ENCODE measurements at places on chromosomes 7 and 10.

DNA sequence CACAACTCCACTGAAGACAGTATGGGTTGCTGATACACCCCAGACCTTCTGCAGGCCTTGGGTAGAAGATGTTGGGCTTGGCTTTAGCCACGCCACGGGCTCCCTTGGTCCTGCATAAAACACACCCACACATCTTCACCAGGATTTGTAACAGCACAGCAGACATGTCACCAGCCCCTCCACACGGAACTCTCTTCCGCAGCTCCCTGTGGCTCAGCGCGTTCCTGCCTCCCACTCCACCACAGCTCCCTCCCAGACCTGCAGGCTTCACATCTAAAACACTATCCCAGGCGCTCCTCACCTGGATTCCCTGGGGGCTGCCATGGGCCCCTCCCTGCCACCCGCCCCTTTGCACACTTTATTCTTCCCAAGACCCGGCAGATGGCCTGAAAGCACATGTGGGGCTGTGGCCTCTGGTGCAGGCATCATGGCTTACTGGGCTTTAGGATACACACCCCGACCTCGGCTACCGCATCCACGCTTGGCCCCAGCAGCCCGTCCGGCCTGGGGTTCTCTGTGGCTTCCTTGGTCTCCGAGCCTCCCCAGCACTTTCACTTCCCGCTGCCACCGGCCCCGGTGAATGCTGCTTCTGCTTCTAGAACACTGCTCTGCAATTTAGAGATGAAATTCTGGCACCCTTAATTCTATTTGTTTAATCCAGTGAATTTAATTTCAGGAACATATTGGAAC lies 432.9 kb downstream of the DNAJB6 start:
- no peak for DNase-seq

GRCh38 chr10:11430421-11431215 lies 180.8 kb downstream of the USP6NL start:
- DNase-seq = no peak

DNA sequence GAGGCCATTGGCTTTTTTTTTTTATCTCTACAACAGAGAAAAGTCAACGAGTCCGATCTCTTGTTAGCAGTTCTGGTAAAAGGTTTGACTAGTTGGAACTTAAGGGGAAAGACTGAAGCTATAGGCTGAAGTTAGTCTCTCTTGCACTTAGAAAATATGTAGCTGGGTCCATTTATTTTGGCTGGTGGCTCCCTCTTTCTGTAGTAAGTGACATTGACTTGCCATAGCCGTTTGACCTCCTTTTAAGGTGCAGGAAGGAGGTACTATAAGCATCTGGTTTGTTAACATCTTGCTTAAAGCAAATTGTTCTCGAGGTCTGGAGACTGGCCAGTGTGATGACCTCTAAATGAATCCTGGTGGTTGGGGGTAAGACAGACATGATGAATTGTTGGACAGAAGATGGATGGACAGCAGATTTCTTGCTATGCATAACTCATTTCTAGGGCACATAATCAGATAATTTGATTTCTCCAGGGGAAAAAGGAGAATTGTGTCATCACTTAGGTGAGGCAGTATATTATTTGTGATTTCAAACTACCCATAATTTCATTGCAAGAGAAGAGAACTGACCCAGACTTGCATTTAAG lies 356.3 kb upstream of the GALNT17 start:
- DNase-seq = no peak

- no peak for DNase-seq
Measured at GRCh38 chr7:27759491-27759890, 19.5 kb downstream of the TAX1BP1 start.

GRCh38 chr10:35265435-35265834 lies 70.9 kb upstream of the CCNY start:
- no peak for DNase-seq

DNA sequence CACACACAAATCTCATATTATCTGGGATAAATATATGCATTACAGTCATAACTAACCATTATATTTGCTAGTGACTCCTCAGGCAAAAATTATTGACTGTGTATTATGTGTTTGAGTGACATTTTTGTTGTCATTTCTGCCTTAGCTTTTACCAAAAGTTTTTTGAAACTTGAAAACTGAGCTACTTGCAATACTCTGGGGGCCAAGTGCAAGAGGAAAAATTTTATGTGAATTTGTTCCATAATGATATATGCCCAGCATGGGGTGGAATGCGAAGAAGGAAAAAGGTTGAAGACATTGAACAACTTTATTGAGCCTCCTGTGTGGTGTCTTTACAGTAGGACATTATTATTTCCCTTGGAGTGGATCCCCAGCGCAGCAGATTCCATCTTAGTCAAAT lies 176.8 kb upstream of the FERD3L start:
- no peak for DNase-seq

Data from CD4-positive, alpha-beta T cell (primary cell).